Adipocyte (in vitro differentiated cells): ENCODE measurements at places on chromosomes 5 and 9.

DNA sequence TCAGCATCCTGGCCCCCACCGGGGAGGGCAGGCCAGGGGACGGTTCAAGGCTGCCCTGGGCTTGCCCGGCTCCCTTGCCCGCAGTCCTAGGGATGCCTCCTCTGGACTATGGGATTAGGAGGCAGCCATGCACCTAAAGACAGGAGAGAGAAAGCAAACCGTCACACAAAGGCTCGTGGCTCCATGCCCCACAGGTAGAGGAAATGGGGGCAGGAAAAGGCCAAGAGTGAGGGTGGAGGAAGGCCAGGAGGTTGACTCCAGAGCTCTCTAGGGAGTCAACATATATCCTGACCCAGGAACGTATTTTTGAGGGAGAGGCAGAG is 9.7 kb downstream of the MGAT1 start:
- no peak for DNase-seq

DNA sequence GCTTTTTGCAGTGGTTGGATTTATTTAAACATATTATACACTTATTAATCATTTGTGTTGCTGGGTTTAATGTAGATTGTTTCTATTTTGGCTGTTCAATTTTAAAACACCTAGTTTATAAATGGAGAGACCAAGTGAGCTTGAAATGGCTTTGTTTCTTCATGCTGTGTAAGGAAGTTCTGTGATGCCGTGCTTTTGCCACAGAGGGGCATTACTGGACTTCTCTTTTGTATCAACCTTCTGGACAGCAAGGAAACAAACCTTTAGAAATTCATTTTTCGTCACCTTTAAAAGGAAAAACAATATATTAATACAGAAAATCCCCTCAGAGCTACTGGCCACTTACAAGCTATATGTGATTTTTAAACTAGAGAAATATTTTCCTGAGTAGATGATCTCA is 81.9 kb downstream of the DMRTA1 start:
- peak; percentile 74 for DNase-seq

GRCh38 chr9:93303258-93303771 is 119.4 kb downstream of the WNK2 start:
- no peak for DNase-seq

DNA sequence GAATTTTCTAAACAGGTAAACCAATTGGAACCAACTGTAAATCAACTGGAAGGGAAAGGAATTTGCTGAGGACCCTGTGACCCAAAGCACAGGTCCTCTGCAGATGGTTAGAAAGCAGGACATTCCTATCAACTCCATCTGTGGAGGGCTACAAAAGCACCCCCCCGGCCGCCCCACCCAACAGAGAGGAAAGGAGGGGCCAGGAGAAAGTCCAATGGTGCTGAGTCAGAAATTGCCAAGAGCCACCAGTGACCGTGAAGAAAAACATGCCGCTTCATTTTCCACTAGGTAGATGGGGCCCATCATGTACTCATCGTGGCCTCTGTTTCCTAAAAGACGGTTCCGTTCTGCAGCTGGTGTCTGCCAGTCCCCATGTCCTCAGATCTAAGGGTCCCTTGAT is 66.3 kb downstream of the RAPGEF1 start:
- DNase-seq, result no peak

GRCh38 chr5:163379298-163380155 is 57.9 kb upstream of the CCNG1 start:
- DNase-seq, result peak; percentile 73

- DNase-seq, result no peak
Measured at GRCh38 chr9:132969783-132970182, 8.7 kb upstream of the GFI1B start.
